ENCODE measurements at places on chromosomes 1 and 21. TPM values are rescaled to one million over a fixed set of nuclear protein-coding genes. Genes with fewer than 3 reads are reported as not detected.

Gene CLCNKA
- not detected for total RNA-seq

Gene LRRC53
- total RNA-seq = not detected

Gene AGBL4
- total RNA-seq = 0.35 TPM

Gene FHL3
- total RNA-seq = 20.3 TPM

Gene TMPRSS15
- total RNA-seq = 1.4 TPM

Gene ZBTB8A
- total RNA-seq = 6.6 TPM

Gene SFN
- total RNA-seq = 0.53 TPM

Gene AKR7A3
- not detected for total RNA-seq

Gene S100A3
- 5.3 TPM for total RNA-seq

Gene FCRL5
- total RNA-seq = not detected

Gene SPRR1A
- total RNA-seq = not detected

Gene MYCL
- total RNA-seq = not detected

Gene PKLR
- total RNA-seq = not detected

Gene BRDT
- not detected for total RNA-seq

Gene MTARC2
- total RNA-seq = 0.41 TPM

Gene TAF1A
- total RNA-seq = 16.3 TPM

Gene TSPAN1
- total RNA-seq = 0.64 TPM

Gene DSCAM
- total RNA-seq = 0.02 TPM

Gene GBP7
- total RNA-seq = not detected

Gene ZNF593OS
- total RNA-seq = not detected

Gene FCRLB
- 0.51 TPM for total RNA-seq

Gene MYOM3
- total RNA-seq = not detected

Gene MIER1
- 17.6 TPM for total RNA-seq

Gene FMO4
- 5.8 TPM for total RNA-seq

Gene LCE1E
- total RNA-seq = not detected

Gene DNALI1
- total RNA-seq = 0.64 TPM

Gene SLC25A33
- total RNA-seq = 13.4 TPM

Gene KCNK2
- total RNA-seq = 0.60 TPM

Gene RALGPS2
- total RNA-seq = 9.5 TPM

Gene IER5
- total RNA-seq = 6.0 TPM

Gene MOB3C
- total RNA-seq = 6.6 TPM

Gene PCP4
- total RNA-seq = not detected

Gene GJB4
- total RNA-seq = not detected

Gene BSDC1
- total RNA-seq = 47.0 TPM

Gene SH2D5
- total RNA-seq = 0.56 TPM

Gene LEPROT
- total RNA-seq = 32.8 TPM

Gene CCDC30
- total RNA-seq = not detected

Gene B3GALT2
- total RNA-seq = 0.99 TPM

Gene ESPN
- not detected for total RNA-seq

Gene C1orf87
- not detected for total RNA-seq

Gene C1orf94
- total RNA-seq = not detected

Gene PTAFR
- 0.04 TPM for total RNA-seq

Gene MIXL1
- not detected for total RNA-seq

Gene LDLRAD1
- not detected for total RNA-seq

Gene ETV3
- 3.2 TPM for total RNA-seq

Gene OR10J1
- total RNA-seq = not detected

Gene OR2T35
- total RNA-seq = not detected

Gene HIVEP3
- total RNA-seq = 2.1 TPM

Gene PROX1
- total RNA-seq = 0.21 TPM
